KBM-7 (cell line): ENCODE measurements at places on chromosomes 12 and 14.

- DNase-seq = peak; percentile 48
These were observed 141.6 kb upstream of the MAX start for GRCh38 chr14:65243766-65244442.

- no peak for DNase-seq
These were observed 79.4 kb downstream of the TBX3 start for GRCh38 chr12:114604606-114605005.

- DNase-seq = no peak
These were observed 56.2 kb upstream of the VPS33A start for GRCh38 chr12:122322501-122322900.

GRCh38 chr14:47332106-47332505 lies 343.3 kb downstream of the MDGA2 start:
- no peak for DNase-seq

DNA sequence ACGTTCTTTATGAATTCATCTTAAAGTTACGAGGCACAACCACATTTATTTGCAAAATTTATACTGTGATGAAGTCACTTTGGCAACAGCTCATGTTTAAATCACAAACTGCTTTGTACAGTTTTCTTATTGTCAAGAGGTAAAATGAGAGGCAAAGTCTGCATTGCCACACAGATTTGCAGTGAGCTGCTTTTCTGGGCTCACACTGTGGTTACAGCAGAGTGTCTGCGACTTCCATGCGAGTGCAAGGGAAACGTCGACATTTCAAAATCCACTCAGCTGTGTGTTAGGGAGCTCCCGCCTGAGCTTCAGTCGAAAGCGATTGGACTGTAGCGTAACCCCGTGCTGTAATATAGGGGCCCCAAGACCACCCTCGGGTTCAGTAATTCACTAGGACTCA lies 13.0 kb downstream of the MTA1 start:
- DNase-seq = no peak

DNA sequence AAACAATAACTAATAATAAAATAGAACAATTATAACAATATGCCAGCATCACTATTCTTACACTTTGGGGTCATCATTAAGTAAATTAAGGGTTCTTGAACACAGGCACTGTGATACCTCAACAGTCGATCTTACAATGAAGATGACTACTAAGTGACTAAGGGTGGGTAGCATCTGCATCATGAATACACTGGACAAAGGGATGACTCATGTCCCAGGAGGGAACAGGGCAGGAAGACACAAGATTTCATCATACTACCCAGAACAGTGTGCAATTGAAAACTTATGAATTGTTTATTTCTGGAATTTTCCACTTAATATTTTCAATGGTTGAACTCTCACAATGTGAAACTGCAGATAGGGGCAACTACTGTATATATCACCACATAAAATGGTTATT lies 19.7 kb downstream of the TSPAN19 start:
- no peak for DNase-seq

GRCh38 chr12:3137268-3137781 lies 60.1 kb downstream of the TSPAN9 start:
- DNase-seq = no peak

- no peak for DNase-seq
These were observed 71.8 kb downstream of the CCDC60 start for GRCh38 chr12:119406308-119406707.

GRCh38 chr14:72999316-72999715 lies 27.6 kb downstream of the ZFYVE1 start:
- no peak for DNase-seq

- DNase-seq = no peak
These were observed 26.4 kb downstream of the DDHD1 start for GRCh38 chr14:53126731-53127130.

- DNase-seq = no peak
These were observed 1092.8 kb upstream of the SEL1L start for GRCh38 chr14:82626156-82627066.

GRCh38 chr12:74903522-74903921 lies 306.1 kb downstream of the KCNC2 start:
- no peak for DNase-seq

DNA sequence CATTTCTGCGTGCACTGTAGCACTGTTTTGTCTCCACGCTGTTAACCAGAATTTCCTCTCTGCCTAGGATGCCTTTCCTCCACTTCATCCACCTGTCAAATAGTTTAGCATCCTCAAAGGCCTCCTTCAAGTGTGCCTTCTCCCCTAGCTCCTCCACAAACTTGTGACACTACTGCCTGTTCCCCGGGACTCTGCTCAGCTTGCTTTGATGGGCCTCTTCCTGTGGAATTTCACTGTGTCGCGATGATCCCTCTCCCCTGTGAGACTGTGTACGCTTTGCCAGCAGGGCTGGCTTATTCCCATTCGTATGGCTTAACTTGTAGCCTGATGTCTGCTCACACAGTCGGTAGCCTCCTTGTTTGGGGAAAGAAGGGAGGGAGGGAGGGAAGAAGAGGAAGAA lies 426.8 kb downstream of the VRK1 start:
- DNase-seq = no peak

- DNase-seq = no peak
These were observed 23.0 kb upstream of the TTC7B start for GRCh38 chr14:90839024-90839888.

DNA sequence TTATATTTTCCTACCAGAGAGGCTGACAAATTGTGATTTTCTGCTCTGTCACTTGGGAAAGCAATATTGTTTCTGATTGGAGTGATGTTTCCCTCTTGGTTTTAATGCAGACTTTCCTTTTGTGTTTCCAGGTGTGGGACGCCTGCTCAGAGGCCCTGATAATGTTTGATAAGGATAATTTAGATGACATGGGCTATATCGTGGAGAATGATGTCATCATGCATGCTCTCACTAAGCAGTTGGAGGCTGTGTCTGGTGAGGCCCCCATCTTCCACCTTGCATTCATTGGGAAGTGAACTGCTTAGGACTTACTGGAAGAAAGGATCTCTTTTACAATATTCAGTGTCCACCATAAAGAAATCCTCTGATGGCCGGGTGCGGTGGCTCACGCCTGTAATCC lies 5.6 kb downstream of the COQ6 start:
- DNase-seq = no peak

- DNase-seq = no peak
These were observed 758.4 kb downstream of the BCL11B start for GRCh38 chr14:98513558-98513957.

- DNase-seq = no peak
These were observed 53.6 kb downstream of the ARF6 start for GRCh38 chr14:49946320-49947141.

DNA sequence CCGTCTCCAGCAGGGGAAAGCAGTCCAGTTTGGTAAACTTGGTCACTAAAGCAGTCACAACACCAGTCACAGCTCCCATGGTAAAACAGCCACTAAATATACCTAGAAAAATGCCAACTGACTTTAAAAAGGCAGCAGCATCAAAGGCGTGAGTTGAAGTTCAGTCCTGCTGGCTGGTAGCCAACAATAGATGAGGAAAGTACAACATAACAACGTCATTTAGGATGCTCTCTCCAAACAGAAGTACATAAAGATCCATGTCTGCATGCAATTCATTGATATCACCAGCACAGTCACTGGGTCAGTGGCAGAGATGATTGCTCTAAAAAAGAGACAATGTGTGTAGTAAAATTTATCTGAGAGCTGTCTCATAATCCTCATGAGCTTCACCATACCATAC lies 59.3 kb upstream of the TMPO start:
- no peak for DNase-seq

DNA sequence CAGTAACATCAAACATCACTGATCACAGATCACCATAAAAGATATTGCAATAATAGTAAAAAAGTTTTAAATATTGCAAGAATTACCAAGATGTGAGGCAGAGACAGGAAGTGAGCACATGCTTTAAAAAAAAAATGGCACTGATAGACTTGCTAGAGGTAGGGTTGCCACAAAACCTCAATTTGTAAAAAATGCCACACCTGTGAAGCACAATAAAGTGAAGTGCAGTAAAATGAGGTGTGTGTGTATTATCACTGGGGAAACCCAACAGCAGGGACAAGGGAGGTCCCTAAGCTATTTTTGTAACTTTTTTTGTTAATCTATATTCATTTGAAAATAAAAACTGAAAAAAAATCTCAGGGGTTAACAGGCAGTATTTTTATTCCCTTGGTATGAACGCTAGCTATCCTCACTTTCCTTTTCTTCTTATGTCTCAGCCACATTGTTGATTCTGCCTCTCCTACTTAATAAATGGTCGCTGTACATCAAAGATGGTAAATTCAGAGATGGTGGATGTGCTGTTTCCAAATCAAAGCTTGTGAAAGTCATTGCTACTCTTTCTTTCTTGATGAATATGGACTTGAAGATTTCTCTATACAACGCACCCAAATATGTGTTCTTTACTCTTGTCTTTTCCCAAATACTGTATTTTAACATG lies 14.0 kb upstream of the KLRD1 start:
- DNase-seq = no peak
